ENCODE measurements at places on chromosomes 5 and 9.

DNA sequence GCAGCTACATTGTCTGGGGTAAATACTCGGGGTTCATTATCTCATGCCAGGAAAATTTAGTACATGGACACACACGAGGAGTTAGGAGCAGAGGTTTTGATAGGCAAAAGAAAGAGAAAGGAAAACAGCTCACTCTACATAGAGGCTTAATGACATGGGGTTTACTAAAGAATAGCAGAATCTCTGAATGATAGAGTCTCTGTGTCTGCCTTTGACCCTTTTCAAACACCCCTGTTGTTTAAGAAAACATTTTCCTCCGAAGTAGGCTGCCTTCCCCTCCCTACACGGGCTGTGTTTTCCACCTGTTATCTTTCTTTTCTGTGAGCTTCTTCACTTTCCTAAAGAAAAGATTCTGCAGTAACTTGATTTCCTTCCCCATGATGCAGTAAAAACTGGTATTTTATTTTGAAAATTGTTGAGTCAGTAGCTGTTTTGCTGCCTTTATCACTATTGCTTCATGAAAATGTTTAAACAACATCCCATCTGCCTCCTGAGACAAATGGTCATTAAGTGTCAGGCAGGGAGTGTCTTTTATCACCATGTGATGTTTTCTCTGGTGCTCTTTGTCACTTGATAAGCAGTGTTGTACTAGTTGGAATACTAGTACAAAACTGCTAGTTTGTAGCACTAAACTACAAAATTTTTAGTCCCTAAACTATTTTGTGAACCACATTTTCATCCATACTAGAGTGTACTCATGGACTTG, 76.6 kb downstream of the PPIC start:
- no peak for DNase-seq

GRCh38 chr9:18771011-18771410, 262.0 kb downstream of the SAXO1 start:
- no peak for DNase-seq

DNA sequence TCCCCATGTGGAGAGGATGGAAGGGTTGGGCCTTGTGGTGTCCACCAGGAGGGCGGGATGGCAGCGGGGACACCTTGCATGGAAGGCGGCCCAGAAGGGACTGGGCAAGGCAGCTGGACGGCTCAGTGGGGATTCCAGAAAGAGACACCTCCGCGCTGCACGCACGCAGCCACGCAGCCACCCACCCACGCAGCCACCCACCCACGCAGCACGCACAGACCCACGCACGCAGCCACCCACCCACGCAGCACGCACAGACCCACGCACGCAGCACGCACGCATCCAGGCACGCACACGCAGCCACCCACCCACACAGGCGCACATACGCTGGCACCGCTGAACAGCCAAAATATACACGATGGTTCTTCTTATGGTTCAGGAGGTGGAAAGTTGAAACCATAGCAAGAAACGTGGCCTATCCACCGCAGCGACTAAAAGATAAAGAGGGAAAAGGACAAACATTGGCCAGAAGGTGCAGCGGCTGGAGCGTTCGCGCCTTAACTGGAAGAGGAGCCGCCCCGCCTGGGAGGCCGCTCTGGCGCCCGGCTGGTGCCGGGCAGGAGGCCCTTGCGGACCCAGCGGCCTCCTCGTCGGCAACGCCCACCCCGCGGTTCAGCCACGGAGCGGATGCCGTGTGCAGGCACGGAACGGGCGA, 22.2 kb upstream of the EXOC3 start:
- no peak for DNase-seq

GRCh38 chr5:125484272-125484741, 737.9 kb upstream of the ZNF608 start:
- DNase-seq, result peak; percentile 90

DNA sequence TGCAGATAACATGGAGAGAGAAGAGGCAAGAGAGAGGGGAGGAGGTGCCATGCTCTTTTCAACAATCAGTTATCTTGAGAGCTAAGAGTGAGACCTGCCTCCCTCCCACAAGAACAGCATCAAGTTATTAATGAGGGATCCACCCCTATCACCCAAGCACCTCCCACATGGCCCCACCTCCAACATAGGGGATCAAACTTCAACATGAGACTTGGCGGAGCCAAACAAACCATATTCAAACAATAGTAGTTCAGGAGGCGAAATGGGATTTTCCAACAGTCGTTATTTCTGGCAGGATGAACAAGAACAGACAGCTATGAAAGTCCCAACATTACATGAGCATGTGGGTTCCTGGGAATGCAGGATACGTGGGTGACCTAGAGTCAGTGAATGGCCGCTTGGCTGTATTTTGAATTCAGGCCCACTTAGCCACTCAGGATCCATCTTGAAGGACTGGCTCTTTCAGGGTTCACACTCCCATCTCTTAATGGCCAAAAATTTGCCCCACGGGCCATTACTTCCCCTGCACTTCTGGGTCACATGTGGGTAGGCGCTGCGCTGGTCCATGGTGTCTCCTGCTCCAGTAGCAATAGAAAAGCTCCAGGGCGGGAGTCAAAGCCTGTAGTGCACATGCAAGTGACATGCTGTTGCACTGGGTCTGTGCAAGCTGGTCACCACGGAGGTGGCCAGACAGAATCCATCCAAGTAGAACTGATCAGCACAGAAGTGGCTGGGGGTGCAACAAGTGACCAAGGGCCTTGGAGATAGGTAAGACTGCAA, 7.1 kb upstream of the FAF2 start:
- DNase-seq, result no peak

DNA sequence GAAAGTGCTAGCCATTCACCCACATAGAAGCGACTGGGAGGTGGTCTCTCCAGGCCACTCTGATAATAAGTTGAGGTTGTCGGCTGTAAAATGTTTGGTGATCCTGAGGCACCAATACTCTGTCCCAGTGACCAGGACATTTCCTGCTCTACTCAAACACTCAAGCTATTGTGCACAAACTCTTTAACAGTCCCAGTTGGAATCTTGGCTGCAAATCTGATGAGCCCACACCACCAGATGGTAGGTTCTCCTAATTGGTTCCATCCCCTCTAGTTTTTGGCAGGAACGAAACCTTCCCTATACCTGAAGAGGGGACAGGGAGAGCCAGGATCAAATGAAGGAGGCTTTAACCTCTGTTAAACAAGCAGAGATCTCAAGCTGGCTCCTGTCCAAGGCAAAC, 14.3 kb downstream of the GRIA1 start:
- no peak for DNase-seq

- DNase-seq, result peak; percentile 63
Observed at GRCh38 chr9:2120926-2121689, 106.0 kb downstream of the SMARCA2 start.

DNA sequence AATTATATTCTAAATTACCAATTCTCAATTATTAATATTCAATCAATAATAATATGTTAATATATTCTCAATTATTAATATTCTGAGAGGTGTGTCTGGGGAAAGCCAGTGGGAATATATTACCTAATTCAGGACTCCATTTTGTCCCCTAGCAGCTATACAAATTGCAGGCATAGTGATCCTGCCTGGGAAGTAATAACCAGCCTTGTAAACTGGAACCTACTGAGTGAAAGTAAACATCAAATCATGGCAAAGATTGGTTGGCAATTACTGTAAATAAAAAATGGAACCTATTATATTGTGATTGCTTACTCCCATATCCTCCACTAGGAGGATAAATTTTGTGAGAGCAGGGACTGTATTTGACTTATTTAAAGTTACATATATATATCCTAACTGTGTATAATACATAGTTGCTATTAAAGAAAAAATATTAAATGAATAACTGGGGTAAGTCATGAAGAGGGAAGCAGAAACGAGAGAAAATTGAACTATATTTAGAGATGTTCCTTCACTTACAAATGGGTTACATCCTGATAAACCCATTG, 150.5 kb upstream of the ELL2 start:
- no peak for DNase-seq

DNA sequence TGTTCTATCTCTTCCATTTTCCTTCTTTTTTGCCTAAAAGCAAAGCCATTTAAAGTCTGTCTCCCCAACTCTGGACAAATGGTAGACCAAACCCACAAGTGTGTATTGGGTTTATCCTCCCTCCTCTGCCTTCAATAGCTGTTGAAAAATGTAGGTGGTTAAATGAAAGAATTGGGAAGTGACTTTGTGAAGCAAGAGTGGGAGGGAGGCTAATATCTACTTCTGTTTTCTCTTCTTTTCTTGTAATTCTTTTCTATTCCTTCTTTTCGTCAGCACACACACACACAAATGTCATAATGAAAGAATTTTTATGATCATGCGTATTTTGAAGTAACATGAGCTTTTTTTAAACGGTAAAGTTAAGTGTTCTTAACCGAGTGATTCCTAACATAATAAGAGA, 3.8 kb downstream of the CCDC152 start:
- DNase-seq, result no peak

DNA sequence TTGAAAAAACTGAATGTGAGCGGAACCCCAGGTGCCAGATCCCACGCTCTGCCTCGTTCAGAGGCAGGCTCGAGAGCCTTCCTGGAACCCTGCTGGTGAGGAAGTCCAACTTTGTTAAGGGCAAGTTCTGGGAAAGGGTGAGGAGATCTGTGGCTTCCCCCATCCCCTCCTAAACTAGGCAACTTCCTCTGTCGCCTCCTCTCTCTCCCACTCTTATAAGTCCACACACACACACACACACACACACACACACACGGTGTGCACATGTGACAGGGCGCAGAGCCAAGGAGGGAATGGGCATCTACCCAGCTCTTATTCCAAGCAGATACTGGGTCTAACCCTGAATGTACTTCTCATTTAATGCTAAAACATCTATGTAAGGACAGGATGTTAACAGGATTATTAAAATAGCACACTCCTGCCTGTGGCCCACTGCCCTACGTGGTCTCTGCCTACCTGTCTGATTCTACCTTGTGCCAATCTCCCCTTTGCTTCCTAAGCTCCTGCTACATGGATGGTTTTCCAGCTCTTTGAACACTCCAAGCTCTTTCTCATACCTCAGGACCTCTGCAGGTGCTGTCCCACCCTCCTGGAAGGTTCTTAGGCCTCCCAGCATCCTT, 72.4 kb upstream of the FBXW11 start:
- no peak for DNase-seq

DNA sequence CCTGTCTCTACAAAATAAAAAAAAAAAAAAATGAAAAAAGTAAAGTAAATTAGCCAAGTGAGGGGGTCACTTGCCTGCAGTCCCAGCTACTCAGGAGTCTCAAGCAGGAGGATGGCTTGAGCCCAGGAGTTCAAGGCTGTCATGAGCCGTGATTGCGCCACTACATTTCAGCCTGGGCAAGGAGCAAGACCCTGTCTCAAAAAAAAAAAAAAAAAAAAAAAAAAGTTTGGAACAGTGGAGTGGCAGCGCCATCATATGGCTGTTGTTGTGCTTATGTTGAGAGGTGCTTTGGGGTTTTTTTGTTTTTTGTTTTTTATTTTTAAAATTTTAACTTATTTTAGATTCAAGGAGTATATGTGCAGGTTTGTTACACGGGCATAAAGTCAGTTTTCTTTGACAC, 3.6 kb downstream of the BRIX1 start:
- DNase-seq, result no peak

DNA sequence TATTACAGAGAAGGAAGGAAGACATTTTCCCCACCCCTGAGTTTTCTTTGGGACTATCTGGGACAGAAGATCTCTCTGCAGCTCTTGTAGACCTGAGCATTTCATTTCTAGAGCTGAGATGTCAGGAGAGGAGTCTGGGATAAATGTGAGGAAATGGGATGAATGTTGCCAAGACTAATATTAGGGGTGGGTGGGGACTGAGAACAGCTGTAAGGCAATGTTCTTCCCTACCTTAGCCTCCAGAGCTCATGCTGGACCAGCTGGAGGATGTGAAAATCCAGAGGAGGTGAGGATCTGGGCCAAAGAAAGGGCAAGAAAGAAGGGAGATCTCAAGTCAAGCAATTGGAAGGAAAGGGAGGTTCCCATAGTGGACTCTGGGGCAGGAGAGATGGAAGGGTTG, 23.1 kb upstream of the FOXD1 start:
- DNase-seq, result no peak

All from bronchial epithelial cell (primary cell).